IMR-90 (cell line): ENCODE measurements at places on chromosomes 5 and 9. TPM values are rescaled to one million over a fixed set of nuclear protein-coding genes. Genes with fewer than 3 reads are reported as not detected.

DNA sequence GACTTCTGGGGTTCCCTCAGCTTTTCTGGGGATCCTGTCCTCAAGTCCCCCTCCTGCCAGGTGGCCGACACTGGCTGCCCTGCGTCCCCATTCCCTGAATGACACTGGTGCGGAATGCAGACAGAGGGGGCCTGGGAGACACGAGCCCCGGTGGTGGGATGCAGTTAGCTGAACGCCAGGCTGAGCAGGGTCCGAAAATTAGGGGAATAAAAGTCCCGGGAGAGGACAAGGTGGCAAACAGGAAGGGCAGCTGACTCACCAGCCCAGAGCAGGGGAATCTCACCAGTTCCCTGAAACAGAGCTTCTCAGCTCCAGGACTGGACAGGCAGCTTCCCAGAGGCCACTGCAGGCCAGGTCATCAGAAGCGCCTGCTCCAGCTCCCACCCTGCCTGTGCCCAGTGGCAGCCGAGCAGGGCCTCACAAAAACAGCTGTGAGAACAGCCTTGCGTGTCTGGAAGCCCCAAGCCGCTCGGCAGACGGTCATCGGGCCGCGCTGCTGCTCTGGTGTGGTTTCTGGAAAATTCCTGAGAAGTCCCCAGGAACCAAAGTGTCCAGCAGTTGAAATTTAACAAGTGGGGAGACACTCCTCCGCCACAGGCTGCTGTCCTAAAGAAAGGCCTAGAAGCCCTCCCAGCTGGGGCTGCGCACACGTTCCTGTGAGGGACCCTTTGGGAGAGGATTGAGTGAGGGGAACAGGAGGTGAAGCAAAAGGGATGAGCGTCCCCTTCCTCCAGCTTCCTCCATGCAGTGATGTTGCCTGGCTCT lies 47.6 kb upstream of the EXOC3 start:
- DNase-seq, result peak; percentile 94

LCN10 gene
- total RNA-seq, result not detected in 2 replicates

DNA sequence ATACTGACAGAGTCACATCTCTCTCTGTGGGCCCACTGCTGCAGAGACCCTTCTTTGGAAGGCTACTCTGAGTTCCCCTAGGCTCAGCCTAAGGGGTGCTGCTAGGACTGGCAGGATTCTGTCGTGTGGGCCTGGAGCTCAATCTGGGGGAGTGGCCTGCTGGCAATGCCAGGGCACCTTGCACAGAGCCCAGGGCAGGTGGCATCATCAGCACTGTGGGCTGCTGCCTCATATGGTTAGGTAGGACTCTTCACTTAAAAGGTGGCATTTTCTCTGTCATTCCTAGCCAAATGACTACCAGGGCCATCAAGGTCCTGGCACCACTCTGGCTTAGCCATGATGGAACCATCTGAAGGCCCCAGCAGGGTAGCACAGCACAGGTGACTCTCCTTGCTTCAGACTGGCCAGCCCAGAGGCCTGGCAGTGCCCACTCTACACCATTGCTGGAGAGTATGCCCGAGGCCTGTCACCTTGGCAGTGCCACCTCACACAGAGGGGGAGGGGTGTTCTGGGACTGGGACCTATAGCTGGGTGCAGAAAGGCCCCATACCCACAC lies 21.9 kb downstream of the PITX1 start:
- DNase-seq, result no peak

GRCh38 chr5:141420855-141421488 lies at the start of gene PCDHGA11:
TSS of gene PCDHGA11 (plus strand) at chr5:141421051. CDS start at chr5:141421228, 177 bp downstream.
- DNase-seq, result peak; percentile 63

FOXD4L4 gene
- under 0.01 TPM in 1 of 2 replicates, not detected in the other for total RNA-seq

ADAMTS12 gene
- 49.2 and 51.3 TPM in 2 replicates for total RNA-seq

DNA sequence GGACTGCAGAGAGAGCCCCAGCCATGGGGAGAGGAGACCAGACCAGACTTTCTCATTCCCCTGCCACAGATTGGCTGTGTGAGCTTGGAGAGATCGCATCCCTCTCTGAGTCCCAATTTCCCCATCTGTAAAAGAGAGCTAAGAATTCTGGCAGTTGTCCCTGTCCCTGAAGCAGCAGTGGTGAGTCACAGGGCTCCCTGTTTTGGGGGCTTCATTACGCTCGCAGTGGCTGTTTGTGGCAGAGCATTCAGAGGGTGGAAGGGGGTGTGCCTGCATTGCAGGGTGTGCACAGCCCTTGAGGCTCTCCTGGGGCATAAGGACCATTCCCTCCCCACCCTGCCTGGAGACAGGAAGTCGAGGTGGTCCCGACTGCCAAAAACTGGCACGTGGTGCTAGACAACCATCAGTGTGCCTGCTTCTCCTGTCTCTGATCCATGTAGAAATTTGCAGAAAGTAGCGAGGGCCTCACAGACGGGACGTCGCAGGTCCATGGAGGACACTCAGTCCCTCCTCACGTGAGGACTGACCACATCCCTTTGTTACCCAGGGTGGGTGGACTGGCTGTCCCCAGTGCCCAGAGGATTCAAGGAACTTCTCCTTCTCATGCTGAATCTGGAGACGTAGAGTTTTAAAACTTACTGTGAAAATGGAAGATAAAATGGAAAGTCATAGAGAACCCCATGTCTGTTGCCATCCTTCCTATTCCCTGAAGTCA lies 35.3 kb downstream of the HRH2 start:
- DNase-seq, result no peak

FGD3 gene
- total RNA-seq, result not detected in 2 replicates

NR2F1 gene
- 18.1 and 19.0 TPM in 2 replicates for total RNA-seq

GRCh38 chr9:12838546-12838945 lies 63.7 kb downstream of the LURAP1L start:
- DNase-seq, result peak; percentile 46

GRCh38 chr5:143345671-143346440 lies 57.6 kb downstream of the NR3C1 start:
- no peak for DNase-seq

GRCh38 chr5:122772446-122772845 lies 2.4 kb upstream of the SNX2 start:
- DNase-seq, result peak; percentile 38

FYB1 gene
- not detected in 2 replicates for total RNA-seq

DNA sequence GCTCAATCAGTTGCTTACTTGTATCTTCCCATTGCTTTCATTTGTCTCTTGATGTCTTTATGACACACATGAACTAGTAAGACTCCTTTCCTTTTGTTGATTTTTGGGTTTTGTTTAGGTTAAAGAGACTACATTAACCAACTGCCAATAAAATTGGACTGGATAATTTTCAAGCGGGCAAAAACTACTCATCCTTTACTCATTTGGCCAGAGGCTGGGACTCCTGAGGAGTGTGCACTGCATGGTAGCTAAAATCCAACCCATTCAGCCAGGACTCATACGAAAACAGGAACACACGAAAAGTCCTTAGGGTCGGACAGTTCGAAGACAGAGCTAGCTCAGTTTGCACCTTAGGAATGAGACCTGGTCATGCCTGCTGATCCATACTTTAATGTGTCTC lies 6.0 kb downstream of the SLC46A2 start:
- DNase-seq, result no peak

QRFP gene
- total RNA-seq, result not detected in 2 replicates

GRCh38 chr9:121282277-121283079 lies 14.5 kb downstream of the GSN start:
- peak; percentile 85 for DNase-seq

LECT2 gene
- total RNA-seq, result not detected in 2 replicates
